ENCODE measurements at places on chromosomes 5 and 9. TPM values are rescaled to one million over a fixed set of nuclear protein-coding genes. Genes with fewer than 3 reads are reported as not detected.

- no peak overlapping the region for H3K4me3 ChIP-seq
- DNase-seq, result no peak
- no peaks in the 10 kb centered on the region for H3K36me3 ChIP-seq
These were observed 264.0 kb downstream of the MAN2A1 start for GRCh38 chr5:109953761-109954160.

Gene ECSCR
- 4.2 TPM for total RNA-seq

- H3K4me1 ChIP-seq, result no peaks in the 10 kb centered on the region
- H3K36me3 ChIP-seq, result peaks cover 1% of the 10 kb centered on the region
- H3K27me3 ChIP-seq, result no peaks in the 10 kb centered on the region
- no peak for DNase-seq
- no peak overlapping the region for H3K4me3 ChIP-seq
These were observed 102.6 kb downstream of the MVB12B start for GRCh38 chr9:126429190-126429589.

GRCh38 chr5:176508603-176509002 lies 28.6 kb downstream of the RNF44 start:
- H3K27me3 ChIP-seq, result no peaks in the 10 kb centered on the region
- H3K27ac ChIP-seq, result no peak overlapping the region
- H3K4me1 ChIP-seq, result peaks cover 4% of the 10 kb centered on the region
- H3K4me3 ChIP-seq, result no peak overlapping the region

DNA sequence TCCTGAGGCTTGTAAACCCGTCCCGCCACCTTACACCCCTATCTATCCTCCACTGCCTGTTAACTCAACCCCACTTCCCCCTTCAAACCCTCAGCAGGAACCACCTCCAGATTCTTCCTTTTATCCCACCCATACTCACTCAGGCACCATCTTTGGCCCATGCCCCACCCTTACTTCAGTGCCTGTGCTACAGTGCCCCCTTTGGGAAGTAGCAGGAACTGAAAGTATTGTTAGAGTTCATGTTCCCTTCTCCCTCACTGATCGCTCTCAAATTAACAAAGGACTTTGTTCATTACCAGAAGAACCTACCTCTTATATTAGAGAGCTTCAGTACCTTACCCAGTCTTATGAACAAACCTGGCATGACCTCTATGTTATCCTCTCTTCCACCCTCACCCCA lies 92.2 kb upstream of the MOCS2 start:
- no peaks in the 10 kb centered on the region for H3K36me3 ChIP-seq
- H3K4me1 ChIP-seq, result no peaks in the 10 kb centered on the region
- H3K27me3 ChIP-seq, result peaks cover 4% of the 10 kb centered on the region
- no peak overlapping the region for H3K27ac ChIP-seq
- DNase-seq, result no peak

Gene CDC20B
- total RNA-seq, result not detected

DNA sequence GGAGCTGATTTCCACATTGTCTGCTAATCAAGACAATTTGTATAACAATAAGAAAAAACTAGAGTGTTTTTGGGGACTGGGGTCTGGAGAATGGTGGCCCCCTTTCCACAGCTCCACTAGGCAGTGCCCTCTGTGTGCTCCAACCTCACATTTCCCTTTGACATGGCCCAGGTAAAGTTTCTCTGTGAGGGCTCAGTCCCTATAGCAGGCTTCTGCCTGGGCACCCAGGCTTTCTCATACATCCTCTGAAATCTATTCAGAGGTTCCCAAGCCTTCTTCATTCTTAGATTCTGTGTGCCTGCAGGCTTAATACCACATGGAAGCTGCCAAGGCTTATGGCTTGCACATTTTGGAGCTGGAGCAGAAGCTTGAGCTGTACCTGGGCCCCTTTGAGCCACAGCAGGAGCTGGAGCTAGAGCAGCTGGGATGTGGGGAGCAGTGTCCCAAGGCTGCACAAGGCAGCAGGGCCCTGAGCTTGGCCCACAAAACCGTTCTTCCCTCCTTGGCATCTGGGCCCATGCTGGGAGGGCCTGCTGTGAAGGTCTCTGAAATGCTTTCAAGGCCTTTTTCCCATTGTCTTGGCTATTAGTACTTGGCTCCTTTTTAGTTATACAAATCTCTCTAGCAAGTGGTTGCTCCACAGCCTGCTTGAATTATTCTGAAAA lies 49.1 kb upstream of the VPS13A start:
- no peak overlapping the region for H3K27ac ChIP-seq
- no peaks in the 10 kb centered on the region for H3K36me3 ChIP-seq
- H3K4me3 ChIP-seq, result no peak overlapping the region
- H3K27me3 ChIP-seq, result peaks cover 3% of the 10 kb centered on the region
- no peaks in the 10 kb centered on the region for H3K4me1 ChIP-seq

DNA sequence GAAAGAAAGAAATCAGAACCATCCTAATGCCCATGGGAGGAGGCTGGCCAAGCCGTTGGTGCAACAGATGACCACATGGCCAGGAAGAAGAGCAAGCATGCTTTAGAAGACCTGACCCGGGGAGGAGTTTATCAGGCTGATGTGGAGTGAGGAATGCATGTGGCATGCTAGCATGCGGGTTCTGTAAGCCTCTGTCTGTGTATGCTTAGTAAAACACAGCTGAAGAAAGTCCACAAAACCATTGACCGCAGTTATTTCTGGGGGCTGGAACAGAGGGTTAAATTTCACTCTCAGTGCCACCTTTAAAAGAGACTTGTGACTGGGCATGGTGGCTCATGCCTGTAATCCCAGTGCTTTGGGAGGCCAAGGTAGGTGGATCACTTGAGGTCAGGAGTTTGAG lies 19.1 kb downstream of the GFI1B start:
- H3K27me3 ChIP-seq, result peaks cover 45% of the 10 kb centered on the region
- H3K4me1 ChIP-seq, result peaks cover 4% of the 10 kb centered on the region
- no peak for DNase-seq
- H3K36me3 ChIP-seq, result no peaks in the 10 kb centered on the region

DNA sequence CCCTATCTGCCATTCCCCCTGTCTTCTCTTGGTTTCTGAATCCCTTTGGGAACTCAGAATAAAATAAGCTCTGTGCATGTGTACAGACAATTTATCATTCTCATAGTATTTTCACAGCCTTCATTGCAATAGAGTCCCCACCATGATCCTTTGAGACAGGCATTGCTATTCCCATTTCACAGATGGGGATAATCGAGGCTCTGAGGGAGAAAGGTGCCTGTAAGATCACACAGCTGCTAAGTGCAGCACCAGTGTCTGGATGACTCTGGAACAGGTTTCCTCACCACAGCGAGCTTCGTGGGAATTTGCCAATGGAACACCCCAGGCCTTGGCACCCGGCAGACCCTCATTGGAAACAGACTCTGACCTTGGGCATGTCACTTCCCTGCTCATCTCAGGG lies 293.6 kb downstream of the NSG2 start:
- H3K4me3 ChIP-seq, result no peak overlapping the region
- peaks cover 19% of the 10 kb centered on the region for H3K27me3 ChIP-seq
- no peaks in the 10 kb centered on the region for H3K36me3 ChIP-seq

Gene NTNG2
- 0.77 TPM for total RNA-seq

- H3K4me3 ChIP-seq, result no peak overlapping the region
- H3K36me3 ChIP-seq, result no peaks in the 10 kb centered on the region
- H3K4me1 ChIP-seq, result no peaks in the 10 kb centered on the region
- H3K27me3 ChIP-seq, result no peaks in the 10 kb centered on the region
- no peak for DNase-seq
These were observed 57.3 kb upstream of the KLF4 start for GRCh38 chr9:107546859-107547258.

Gene FOXD4L5
- total RNA-seq, result not detected
